Astrocyte of the cerebellum (primary cell): ENCODE measurements at places on chromosomes 1 and 21.

DNA sequence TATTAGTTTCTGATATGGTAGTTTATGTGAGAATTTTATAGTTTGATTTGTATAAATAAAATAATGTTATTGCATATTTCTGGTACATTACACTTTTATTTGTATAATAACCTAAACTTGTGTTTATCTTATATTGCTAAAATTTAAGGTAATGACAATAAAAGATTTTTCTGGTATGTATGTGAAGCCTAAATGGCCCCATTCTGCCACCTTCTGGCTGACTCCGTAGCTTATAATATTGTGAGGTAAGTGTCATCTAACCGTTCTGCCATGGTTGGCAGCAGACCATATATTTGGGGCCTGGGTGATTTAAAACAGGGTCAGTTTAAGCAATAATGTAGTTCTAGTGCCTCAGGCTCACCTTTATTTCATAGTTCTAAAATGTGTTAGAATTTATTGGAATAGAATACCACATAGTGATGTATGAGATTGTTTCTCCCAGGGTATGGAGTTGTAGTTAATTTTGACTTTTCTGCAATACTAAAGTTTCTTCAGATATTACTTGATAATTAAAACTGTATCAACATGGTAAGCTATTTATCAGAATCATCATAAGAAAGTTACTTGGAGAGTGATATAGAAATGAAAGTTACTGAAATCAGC is 21.2 kb upstream of the PRKACB start:
- DNase-seq, result peak; percentile 48

GRCh38 chr1:218589487-218589886 is 244.4 kb downstream of the TGFB2 start:
- no peak for DNase-seq

DNA sequence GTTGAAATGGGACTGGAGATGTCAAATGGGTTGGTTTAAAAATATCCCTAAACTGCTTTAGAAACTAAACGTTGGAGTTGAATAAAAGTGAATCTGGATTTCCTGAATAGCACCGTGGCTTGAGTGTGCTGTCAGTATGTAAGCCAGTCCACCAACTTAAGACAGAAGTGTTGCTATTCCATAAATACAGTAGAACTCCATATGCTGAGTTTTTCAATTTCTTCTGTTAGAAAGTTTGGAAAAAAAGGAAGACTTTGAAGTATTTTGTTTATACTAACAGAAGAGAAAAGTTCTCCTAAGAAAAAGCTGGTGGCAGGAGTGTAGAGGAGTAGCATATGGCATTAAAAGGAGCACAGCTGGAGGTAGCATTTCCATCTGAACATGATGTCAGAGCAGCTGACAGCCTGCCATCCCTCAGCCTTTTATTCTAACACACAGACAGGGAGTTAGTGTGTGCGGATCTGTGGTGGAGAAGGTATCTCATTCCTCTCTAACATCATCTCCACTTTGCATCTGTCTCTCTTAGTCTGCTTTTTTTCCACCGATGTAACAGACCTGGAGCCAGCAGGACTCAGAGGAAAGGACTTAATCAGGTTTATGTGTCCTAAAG is at the start of gene ZBTB18:
TSS of gene ZBTB18 (plus strand) at position 449 of the 610 bp plus-strand sequence. CDS start at position 598, 149 bp downstream.
- peak; percentile 77 for DNase-seq

DNA sequence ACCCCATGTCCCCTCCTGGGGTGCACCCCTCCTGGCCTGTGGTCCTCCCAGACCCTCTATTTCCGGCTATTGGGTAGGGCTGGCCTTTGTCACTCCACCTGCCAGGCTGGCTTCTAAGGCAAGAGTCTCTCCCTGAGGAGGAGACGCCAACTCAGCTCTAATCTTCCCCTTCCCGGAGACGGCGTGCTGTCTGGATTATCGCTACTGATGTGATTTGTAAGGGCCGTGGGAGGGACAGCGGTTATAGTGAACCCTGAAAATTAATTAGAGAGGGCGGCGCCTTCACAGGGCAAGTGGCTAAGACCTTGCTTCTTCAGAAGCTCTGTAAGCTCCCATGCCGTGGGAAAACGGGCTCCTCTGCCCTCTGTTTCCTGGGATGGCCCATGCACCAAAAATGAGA is 207.0 kb upstream of the VAMP3 start:
- no peak for DNase-seq

- DNase-seq, result peak; percentile 19
Observed at GRCh38 chr1:17212487-17213121, 7.7 kb downstream of the PADI1 start.

DNA sequence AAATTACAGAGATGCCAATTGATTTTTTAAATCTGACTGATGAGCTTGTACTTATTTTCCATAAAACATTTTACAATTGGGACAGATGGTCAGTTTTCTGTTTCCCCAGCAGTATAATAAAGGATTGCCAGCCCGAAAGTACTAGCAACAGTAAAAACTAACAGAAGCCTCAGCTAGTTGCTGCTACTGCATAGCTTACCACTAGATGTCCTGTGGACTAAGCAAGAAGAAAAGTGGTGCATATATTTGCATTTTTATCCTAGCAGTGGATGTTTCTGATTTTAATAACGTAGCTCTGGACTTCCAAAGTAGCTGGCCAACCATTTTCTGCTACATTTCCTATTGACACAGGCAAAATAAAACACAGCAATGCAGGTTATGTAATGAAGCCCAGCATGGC is 241.5 kb downstream of the BARHL2 start:
- DNase-seq, result peak; percentile 6
